Stimulated activated CD8-positive, alpha-beta memory T cell treated with anti-CD3 and anti-CD28 coated beads, Interleukin-4, amount 100 ng/mL, for 4 hours (primary cell): ENCODE measurements at places on chromosomes 5 and 9.

DNA sequence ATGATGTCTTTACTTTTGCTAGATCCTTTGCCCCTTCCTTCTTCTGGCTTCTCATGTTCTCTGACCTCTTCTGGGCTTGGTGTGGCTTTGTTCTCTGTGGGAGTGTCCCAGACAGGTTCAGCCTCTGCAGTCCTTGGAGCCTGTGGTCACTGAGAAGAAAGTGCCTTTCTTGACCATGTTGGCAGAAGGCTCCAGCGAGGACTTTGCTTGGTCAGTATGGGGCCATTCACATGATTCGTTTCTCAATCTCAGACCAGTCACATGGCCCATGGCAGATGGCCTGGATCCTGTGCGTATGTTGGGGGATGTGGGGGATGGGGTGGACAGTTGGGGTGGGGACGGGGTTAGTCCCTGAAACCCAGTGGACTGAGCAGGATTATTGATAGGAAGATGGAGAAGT is 274.1 kb downstream of the ARHGAP26 start:
- DNase-seq, result no peak

GRCh38 chr9:101566904-101567724 is 27.7 kb downstream of the PPP3R2 start:
- DNase-seq, result no peak

GRCh38 chr9:76215066-76215465 is 179.2 kb downstream of the RFK start:
- DNase-seq, result no peak

- DNase-seq, result no peak
Observed at GRCh38 chr9:81819859-81820546, 108.2 kb upstream of the SPATA31D4 start.

DNA sequence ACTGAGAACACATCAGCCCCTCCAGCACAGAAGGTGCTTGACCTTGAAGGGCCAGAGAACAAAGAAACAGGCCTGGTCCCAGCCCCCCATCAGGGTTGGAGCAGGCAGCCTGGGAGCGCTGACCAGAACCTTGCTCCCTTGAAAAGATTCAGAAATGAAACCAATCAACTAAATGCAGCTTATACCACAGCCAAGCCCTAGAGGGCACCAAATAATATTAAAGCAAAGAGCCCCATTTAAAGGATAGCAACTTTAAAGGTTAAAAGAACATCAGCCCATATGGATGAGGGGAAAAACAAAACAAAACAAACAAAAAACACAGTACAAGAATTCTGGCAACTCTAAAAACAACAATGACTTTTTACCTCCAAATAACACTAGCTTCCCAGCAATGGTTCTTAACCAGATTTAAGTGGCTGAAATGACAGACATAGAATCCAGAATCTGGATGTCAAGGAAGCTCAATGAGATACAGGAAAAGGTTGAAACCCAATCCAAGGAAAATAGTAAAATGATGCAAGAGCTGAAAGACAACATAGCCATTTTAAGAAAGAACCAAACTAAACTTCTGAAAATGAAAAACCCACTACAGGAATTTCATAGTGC is 471.9 kb downstream of the MTRR start:
- DNase-seq, result no peak

- peak; percentile 50 for DNase-seq
Observed at GRCh38 chr5:175696139-175696854, 38.4 kb downstream of the HRH2 start.

DNA sequence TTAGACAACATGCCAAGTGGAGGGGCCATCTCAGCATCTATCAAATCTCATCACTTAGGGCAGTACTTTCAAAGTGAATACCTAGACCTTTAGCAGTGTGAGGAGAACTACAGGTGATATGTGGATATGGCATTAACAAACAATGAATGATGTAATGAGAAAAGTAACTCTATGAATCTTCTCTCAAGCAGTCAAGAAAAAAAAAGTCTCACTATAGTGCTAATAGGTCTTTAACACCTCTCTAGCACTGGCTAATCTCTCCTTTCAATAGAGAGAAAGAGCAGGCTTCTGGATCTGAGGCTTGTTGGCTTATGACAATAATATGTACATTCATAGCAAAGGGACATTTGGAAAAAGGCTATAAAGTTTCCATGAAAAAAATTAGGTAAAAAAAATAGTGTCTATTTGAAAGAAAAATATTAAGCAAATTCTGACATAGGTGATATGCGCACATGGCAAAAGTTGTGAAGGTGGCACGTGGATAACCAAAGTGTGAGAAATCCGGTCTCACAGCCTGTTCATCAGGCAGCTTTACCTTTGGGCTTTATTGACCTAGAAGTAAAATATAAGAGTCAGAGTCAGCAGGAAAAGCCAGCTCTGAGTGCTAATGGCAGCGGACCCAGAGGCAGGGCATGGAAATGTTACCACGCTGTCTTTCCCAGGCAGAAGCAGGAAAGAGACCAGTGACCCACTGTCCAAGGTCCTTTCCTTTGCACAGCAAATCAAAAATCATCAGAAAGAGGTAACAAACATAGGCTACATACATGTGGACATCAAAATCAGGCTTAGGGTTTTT is 203.4 kb downstream of the EFNA5 start:
- DNase-seq, result no peak

DNA sequence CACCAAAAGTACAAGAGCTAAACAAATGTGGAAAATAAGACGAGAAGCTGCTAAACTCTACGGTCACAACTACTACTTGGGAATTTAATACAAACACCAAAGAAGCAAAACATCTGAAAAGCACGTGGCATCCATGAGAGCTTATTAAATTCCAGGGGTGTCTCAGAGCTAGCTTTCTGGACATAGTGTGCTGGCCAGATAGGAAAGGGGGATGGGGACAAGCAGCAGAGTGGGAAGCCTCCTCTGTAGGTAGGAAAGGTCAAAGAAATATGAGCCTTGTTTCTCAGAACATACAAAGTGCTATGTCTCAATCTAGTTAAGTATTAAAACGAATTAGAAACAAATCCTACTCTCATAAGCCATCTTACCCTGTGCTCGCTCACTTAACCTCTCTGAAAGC is 51.3 kb upstream of the GOLPH3 start:
- DNase-seq, result no peak

- no peak for DNase-seq
Observed at GRCh38 chr5:77367741-77368140, 124.4 kb downstream of the WDR41 start.

GRCh38 chr5:164345173-164345849 is 839.9 kb downstream of the MAT2B start:
- no peak for DNase-seq

DNA sequence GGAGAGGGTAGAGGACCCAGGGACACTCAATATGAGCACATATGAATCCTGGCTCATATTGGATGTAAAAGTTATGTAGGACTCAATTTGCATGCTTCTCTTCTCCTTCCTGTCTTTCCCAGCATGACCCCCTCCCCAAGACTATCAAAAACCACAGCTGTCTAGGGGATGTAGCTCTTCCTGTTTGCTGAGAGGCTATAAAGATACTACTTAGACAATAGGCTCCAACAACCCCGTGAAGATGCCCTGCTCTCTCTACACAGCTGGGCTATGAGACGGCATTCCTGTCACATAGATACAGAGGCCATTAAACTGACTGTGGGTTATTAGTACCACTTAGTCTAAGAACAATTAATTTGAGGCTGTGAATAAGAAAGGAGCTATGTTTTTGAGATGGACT is 56.5 kb upstream of the PCSK1 start:
- DNase-seq, result no peak

GRCh38 chr5:122788996-122789395 is 14.1 kb downstream of the SNX2 start:
- DNase-seq, result no peak

DNA sequence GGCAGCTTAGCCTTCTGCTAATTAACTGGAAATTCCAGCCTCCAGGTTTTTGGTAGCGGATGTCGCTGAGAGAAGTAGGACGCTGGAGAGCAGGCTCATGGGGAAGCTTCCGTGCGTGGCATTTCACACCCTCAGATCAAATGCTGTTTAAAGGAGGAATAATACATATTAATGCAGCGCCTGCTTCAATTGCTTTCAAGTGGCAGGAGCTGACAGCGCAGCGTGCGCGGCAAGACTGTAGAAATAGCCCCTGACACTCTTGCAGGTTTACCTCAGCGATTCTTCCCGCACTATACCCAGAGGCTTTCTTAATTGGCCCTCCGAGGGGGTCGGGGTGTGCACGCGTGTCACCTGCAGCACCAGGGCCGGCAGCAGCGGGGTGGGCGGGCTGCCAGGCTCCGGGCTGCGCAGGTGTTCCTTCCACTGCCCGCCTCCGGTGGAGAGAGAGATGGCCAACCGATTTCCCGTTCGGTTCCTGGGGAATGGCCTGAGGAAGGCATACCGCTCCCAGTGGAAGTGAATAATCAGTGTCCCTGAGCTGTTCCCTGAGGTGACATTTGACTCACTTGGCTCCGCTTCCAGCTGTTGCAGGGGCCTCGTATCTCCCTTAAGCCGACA is 427.9 kb downstream of the KCTD16 start:
- DNase-seq, result no peak

- no peak for DNase-seq
Observed at GRCh38 chr9:84478996-84479395, 138.4 kb upstream of the SLC28A3 start.

DNA sequence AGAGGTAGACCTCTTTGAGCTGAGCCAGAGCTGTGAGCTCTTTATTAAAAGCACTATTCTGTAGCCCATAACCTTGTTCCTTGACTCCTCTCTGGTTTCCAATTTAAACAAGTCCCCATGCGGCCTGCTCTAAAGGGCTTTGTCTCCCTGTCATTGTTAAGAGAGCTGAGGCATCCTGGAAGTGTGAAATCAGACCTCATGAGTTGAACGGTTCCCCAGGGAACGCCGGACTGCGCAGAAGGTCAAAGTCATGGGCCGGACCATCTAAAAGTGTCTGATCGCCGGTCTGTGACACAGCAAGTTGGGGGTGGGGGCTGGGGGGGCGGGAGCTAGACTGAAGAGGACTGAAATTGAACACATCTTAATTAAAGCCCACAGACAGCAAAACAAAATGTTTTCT is 265.8 kb downstream of the SLF1 start:
- DNase-seq, result no peak

DNA sequence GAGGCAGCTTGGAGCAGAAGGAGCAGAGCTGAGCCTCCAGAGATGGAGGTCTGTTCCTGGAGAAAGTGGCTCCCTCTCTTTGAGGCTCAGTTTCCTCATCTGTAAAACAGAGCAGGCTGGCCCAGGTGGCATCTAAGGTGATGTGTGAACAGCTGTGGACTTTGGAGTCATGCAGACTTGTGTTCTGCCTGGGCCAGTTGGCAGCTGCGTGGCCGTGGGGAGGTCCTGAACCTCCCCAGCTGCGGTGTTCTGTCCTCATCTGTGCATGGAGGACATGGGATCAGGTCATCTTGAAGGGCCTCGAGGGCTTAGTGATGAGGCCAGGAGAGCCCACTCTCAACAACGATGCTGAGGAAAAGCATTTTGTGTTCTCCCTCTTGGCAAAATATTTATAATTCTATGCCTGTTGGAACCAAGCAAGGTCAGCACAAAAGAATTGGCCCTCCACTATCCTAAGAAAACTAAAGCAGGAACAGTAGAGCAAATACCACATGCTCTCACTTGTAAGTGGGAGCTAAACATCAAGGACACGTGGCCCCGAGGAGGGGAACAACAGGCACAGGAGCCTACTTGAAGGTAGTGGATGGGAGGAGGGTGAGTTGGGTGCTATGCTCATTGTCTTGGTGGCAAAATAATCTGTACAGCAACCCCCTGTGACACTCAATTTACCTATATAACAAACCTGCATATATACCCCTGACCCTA is 63.2 kb upstream of the COL15A1 start:
- no peak for DNase-seq

- no peak for DNase-seq
Observed at GRCh38 chr5:72476721-72477120, 30.5 kb downstream of the ZNF366 start.

- DNase-seq, result no peak
Observed at GRCh38 chr5:159887050-159887449, 29.2 kb upstream of the ADRA1B start.

GRCh38 chr5:8953016-8953415 is 592.9 kb downstream of the SEMA5A start:
- no peak for DNase-seq

GRCh38 chr9:71384343-71384742 is 262.9 kb upstream of the TRPM3 start:
- no peak for DNase-seq

- DNase-seq, result peak; percentile 8
Observed at GRCh38 chr5:172683645-172684471, 42.8 kb downstream of the NEURL1B start.

GRCh38 chr9:126857261-126857960 is 3.0 kb upstream of the ZBTB34 start:
- no peak for DNase-seq

DNA sequence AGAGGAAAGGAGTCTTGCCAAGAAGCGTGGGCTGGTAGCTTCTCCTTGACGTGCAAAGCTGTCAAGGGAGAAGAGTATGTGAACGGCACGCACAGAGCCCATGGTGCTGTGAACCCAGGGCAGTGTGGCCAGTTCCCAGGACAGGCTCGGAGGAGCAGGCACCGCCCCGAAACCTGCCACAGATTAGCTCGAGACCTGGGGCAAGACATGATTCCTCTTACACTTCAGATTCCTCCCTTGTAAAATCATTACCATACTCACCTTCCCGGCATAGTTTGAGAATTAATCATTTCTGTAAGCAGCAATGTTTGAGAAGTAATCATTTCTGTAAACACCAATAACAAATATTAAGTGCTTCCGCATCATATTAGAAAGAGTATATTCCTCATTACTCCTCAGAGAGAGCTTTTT is 19.9 kb downstream of the GOLM1 start:
- DNase-seq, result no peak

GRCh38 chr9:5569409-5569808 is 59.1 kb downstream of the PDCD1LG2 start:
- no peak for DNase-seq

DNA sequence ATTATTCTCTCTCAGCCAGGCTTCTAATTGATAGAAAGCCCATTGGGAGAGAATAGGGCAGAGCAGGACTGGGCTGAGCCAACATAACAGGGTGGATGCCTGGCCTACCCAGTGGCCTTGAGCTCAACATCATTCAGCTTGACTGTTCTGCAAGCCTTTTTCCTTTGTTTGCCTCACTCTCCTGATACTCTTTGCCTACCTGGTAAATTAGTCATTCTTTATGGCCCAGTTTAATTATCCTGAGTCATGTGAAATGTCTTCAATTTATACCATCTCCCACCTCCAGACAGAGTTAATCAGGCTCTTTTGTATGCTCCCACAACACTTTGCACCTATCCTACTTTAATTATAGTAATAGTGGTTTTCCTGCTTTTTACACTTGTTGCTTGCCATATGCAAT is 13.6 kb downstream of the GLRA1 start:
- no peak for DNase-seq

GRCh38 chr9:70130266-70130665 is 86.6 kb downstream of the MAMDC2 start:
- DNase-seq, result no peak

DNA sequence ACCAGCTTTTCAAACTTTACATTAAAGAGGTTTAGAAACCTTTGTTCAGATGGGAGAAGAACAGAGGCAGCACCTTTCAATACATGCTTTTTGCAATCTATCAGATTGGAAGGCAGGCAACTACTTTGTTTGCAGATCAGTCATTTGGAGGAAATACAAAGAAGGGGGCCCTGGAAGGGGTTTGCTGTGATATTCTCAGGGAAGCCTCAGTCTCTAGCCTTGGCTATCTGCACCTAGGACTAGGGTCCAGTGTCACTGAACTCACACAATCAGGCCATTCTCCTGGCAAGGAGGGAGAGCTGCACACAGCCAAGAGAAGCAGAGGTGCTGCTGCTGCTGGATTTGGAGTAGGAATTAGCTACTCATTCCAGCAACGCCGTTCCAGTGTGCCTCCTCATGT is 79.5 kb downstream of the CRB2 start:
- DNase-seq, result no peak

GRCh38 chr5:158979749-158980521 is 119.8 kb downstream of the EBF1 start:
- DNase-seq, result no peak
